ENCODE measurements at places on chromosomes 4 and X.

- no peak for DNase-seq
Observed at GRCh38 chr4:116302990-116303735, 782.2 kb downstream of the TRAM1L1 start.

DNA sequence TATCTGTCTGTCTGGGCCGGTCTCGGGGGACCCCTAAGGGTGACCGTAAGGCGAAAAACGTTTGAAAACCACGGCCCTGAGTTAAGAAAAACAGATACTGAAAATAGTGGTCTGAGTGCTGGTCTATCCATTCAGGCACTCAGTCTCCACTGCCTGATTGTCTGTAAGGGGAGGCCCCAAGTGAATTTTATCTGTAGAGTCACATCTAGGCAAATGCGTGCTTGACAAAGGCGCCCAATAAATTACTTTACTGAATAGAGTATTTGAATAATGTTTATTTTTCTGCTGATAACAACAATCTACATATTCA is 465 bp downstream of the HNRNPH2 start:
- no peak for DNase-seq

DNA sequence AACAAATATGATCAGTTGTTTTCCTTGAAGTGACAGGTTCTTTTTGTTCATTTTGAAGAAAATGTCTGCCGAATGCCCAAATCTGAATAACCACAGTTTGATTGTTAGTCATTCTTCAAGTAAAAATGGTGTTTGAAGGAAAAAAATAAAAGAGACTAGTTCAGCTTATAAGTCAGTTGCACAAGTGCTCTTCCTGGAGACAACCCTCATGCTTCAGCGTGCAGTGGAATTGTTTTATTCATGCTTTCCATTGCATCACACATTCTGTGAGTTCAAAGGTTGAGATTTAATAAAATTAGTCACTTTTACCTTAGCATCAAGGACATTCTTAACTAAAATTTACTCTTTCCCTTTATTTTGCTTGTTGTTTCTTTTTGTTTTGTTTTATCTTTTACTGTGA is 404.9 kb downstream of the ZNF674 start:
- peak; percentile 4 for DNase-seq

DNA sequence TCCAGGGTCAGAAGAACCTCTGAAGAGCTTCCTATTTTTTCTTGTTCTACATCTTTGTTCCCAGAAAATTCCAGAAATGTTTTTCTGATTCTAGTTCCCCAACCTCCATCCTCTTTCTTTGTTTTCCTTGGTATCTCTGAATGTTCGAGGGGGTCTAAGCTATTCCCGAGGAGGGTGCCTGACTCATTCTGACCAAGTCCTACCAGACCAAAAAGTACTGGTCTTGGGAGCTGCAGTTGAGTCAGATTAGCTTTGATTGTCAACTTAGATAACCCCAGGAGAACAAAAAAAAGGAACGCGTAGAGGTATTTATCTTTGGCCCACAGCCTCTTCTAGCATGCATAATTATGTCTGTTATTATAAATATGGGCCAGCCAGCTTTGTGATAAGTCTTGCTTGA is 12.1 kb upstream of the TENM3 start:
- no peak for DNase-seq

DNA sequence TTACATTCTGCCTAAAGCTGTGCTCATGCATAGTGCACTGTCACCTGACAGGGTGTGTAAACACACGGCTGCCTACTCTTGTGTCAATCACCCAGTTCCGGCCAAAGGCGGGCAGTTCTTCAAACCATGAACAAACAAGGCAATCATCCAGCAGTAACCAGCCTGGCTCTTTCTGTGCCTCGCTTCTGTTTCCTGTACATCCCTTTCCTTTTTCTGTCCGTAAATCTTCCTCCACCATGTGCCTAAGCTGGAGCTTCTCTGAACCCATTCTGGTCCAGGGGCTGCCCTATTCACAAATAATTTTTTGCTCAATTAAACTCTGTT is 60.8 kb upstream of the CBR4 start:
- no peak for DNase-seq

DNA sequence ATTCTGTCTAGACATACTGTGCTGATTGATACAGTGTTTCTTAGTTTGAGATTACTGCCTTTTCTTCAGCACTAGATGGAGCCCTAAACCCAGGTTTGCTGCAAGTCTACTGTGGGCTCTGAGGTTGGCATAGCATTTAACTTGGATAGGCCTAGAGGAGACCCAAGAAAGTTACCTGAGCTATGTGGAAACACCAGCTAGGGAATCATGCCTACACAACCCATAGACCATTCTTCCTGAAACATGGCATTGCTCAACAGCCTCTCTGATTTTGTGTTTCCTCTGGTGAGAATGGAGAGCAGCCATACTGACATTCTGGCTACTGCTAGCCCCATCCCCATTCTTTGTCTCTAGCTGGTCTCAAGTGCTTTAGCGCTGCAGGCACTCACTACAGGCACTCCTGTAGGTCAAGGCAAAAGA is 287.7 kb upstream of the PCDH18 start:
- no peak for DNase-seq

- no peak for DNase-seq
Observed at GRCh38 chr4:1283711-1284110, 6.0 kb upstream of the MAEA start.

Measured in stimulated activated CD4-positive, alpha-beta T cell treated with anti-CD3 and anti-CD28 coated beads, Interleukin-15, amount 100 ng/mL, for 24 hours (primary cell).